Stimulated activated naive CD8-positive, alpha-beta T cell treated with anti-CD3 and anti-CD28 coated beads, Interleukin-15, Interleukin-2, amounts not matched to agents 100 U/mL and 50 U/mL, for 24 hours (primary cell): ENCODE measurements at places on chromosomes 12 and 14.

DNA sequence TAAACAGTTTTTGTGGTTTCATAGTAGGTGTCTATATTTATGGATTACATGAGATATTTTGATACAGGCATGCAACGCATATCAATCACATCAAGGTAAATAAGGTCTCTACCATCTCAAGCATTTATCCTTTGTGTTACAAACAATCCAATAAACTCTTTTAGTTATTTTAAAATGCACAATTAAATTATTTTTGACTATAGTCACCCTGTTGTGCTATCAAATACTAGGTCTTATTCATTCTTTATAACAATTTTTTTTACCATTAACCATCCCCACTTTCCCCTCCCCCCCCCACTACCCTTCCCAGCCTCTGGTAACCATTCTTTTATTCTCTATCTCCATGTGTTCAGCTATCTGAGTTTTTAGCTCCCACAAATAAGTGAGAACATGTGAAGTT is 175.7 kb upstream of the FBXO33 start:
- DNase-seq = no peak

- DNase-seq = no peak
Measured at GRCh38 chr12:88206601-88207000, 64.5 kb downstream of the TMTC3 start.

DNA sequence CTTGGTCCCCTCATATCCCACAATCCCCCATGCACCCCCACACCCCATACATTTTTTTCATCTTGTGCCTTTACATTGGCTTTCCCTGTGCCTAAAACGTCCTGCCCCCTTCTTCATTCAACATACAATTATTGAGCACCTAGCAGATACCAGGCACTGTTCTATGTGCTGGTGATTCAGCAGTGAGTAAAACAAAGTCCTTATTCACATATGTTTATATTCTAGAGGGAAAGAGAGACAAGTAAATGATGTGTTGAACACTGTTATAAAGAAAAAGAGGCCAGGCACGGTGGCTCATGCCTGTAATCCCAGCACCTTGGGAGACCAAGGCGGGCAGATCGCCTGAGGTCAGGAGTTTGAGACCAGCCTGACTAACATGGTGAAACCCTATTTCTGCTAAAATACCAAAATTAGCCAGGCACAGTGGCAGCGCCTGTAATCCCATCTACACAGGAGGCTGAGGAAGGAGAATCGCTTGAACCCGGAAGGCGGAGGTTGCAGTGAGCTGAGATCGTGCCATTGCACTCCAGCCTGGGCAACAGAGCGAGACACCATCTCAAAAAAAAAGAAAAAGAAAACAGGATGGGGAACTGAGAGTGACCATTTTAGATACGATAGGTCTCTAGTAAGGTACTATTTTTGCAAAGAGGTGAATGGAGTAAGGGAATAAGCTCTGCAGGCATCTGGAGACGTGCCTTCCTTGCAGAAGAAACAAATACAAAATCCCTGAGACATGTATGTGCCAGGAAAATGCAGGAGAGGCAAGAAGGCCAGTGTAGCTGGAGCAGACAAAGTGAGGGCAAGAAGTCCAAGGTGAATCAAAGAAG is 12.2 kb downstream of the SLC7A7 start:
- no peak for DNase-seq

DNA sequence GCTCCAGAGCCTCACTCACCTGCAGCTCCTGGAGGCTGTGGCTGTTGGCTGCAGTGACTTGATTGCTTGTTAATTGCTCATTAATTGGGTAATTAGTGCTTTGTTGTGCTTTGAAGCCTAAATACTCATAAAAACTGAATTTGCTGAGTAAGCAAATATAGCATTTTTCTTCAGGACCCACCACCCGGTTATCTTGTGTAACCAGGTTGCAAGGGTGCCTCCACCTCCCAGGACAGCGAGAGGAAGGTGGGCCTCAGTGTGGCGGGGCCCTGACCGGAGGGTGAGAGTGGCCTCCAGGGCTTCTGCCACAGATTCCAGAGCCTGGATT is 48.7 kb downstream of the FBRSL1 start:
- no peak for DNase-seq

GRCh38 chr14:38255673-38256532 is at the start of gene CLEC14A:
Gene CLEC14A (minus strand): TSS chr14:38256093. CDS start chr14:38256022, 71 bp downstream.
- peak; percentile 15 for DNase-seq

GRCh38 chr14:94295360-94296180 is 2.5 kb upstream of the SERPINA10 start:
- DNase-seq = no peak

GRCh38 chr12:20792971-20793370 is 17.5 kb upstream of the SLCO1B3 start:
- no peak for DNase-seq

DNA sequence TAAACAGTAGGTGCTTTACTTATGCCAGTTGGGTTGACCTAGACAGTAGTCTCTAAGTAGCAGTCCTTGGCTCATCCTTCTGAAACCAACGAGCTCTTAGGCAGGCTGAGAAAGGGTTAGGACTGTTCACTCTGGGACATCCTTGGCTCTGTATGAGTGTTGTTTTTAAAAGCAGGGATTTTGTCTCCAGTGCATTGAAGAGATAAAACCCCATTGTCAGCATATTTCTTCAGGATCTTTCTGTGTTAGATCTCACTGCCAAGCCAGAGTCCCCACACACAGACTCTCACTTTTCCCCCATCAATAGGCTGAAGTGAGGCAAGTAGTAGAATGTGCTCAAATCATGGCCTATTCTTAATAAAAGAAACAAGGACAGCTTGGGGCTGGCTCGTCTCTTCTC is 123.4 kb upstream of the HIF1A start:
- no peak for DNase-seq

GRCh38 chr12:42815068-42815467 is 225.5 kb upstream of the PRICKLE1 start:
- DNase-seq = no peak

DNA sequence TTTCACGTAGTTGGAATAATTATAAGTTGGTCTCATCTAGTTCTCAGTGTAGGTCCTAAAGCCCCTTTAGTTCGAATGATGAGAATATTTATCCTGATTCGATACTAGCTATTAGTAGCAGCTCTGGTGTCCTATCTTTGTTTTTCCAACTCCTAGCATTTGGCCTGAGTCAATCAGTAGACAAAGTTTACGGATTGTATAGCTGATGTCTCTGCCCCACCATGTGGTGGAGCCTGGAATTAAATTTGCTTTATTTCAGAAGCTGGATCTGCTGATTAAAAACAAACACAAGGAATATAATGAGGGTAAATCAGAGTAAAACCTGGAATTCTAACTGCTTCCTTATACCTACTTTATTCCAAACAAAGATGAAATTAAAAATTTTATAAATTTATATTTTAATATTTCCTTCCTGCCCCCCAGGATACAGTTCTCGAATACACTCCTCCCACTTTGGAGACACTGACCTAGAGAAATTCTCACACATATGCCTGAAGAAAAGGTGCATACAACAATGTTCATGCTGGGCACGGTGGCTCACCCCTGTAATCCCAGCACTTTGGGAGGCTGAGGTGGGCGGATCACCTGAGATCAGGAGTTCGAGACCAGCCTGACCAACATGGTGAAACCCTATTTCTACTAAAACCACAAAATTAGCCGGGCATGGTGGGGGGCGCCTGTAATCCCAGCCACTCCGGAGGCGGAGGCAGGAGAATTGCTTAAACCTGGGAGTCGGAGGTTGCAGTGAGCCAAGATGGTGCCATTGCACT is 7.6 kb upstream of the BRMS1L start:
- no peak for DNase-seq

- DNase-seq = no peak
Measured at GRCh38 chr12:115571027-115571426, 706.5 kb downstream of the MED13L start.

DNA sequence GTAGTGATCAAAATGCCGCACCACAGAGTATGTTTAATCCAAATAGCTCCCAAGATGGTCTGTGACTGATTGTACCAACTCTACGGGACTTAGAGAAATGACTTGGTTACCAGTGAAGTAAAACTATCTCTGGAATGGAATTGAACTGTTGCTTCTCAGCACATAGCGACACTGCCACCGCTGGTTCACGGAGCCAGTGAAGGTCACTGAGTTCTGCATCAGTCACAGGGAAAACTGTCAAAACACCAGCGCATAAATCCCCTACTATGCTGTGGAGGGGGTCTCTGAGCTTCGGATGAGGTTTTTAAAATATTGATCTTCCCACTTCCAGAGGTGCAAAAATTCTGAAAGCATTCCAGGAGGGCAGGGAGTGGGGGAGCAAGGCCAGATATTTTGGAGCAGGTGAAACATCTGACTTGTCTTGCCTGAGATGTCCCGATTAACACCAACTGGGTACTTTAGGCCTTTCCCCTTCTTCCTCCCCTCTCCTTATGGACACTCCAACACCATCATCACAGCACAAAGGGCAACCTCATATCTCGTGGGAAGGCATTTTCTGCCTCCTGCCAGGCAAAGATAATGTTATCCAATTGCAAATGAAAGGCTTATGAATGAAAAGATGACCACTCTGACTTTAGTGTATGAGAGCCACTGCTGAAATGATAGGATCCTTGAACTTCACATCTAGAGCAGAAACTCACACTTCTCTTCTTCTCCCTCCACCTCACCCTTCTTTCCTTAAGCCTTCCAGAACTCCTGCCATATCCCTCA is 2.0 kb upstream of the PLXNC1 start:
- DNase-seq = no peak

- DNase-seq = no peak
Measured at GRCh38 chr14:97021001-97021400, 223.8 kb downstream of the VRK1 start.

DNA sequence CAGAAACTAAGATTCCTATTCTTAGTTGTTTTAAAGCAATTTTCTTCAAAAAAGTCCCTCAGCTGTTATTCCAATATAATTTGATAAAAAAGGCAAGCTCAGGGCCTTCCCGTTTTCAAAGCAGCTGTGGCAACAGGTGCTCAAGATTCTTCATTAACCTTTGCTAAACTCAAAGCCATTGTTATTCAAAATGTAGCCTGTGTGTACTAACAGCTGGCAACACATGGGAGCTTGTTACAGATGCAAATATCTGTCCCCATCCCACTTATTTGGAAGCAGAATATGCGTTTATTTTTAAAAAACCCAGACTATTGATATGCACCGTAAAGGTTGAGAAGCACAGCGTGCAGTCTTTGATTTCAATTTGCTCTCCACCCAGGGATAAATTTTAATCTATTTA is 210.4 kb upstream of the SYT10 start:
- no peak for DNase-seq

GRCh38 chr12:43832463-43833168 is 3.3 kb upstream of the TMEM117 start:
- DNase-seq = no peak

DNA sequence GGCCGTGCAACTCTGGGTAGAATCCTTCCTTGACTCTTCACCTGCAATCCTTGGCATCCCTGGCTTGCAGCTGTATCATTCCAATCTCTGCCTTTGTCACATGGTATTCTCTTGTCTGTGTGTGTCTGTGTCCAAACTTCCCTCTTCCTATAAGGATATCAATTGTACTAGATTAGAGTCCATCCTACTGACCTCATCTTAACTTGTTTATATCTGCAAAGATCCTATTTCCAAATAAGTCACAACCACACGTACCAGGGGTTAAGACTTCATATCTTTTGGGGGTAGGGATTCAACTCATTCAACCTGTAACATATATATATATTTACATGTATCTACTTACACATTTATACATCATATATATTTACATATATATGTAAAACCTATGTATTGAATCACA is 29.6 kb upstream of the RASSF3 start:
- DNase-seq = no peak

DNA sequence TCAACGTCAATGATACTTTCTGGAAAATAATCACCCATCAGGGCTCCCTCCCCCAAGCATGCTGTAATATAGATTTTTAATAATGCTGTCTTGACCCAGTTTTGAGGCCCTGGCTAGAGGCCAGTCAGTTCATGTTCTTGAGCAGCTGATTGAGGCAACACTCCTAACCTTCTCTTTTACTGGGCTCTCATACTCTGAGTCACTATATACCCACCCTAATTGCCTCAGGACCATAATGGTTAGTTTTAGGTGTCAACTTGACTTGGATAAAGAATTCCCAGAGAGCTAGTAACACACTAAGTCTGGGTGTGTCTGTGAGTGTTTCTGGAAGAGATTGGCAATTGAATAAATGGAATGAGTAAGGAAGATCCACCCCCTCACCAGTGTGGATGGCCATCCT is 527.0 kb upstream of the ATP2B1 start:
- DNase-seq = no peak

DNA sequence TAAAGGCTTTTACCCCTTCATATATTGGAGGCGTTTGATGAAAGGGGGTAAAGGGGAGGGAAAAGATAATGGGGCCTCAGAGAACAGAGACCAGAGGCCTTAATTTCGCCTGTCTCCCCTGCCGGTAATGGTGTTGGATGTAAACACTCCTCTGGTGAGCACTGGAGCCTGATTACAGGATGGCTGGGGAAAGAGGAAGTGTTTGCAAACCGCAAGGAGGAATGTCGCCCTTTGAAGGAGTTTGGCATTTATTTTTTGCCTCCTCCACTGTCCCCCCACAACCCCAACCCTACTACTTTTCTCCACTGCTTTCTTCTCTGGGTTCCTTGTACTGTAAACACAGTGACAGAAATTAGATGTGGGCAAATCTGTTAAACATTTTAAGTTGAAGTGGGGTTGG is 211.9 kb upstream of the TBX3 start:
- DNase-seq = no peak

DNA sequence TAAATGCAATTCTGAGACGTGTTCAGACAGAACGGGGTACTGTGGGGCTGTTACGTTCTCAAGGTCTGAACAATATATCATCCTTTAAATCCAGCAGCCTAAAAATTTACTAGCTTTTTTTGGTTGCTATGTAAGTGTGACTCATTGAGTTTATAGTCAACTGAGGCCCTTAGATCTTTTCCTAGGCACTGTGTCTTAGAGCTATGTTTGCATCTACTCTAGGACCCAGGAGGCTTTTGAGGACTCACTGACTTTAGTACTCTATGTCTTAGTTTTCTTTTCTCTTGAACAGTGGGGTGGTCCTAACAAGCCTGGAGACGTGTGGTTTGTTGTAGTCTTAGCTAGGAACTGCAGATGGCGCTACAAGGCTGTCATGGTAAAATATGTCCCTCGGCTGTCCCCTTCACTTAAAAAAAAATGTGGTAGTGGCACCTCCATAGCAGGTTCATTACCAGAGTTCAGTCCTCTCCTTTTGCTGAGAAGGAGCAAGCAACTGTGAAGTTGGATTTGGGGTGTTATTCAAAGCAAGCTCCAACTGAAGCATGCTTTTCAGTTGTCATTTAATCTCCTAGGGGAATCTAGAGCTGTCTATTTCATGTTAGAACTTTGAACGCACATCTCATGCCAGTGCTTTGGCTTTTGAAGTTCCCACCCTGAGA is 8.7 kb upstream of the SPATS2 start:
- peak; percentile 47 for DNase-seq

GRCh38 chr12:65647074-65647473 is 177.2 kb upstream of the HMGA2 start:
- DNase-seq = no peak

GRCh38 chr12:19095331-19095730 is 34.2 kb upstream of the PLEKHA5 start:
- no peak for DNase-seq
